ENCODE measurements at places on chromosomes 4 and X. TPM values are rescaled to one million over a fixed set of nuclear protein-coding genes. Genes with fewer than 3 reads are reported as not detected.

DNA sequence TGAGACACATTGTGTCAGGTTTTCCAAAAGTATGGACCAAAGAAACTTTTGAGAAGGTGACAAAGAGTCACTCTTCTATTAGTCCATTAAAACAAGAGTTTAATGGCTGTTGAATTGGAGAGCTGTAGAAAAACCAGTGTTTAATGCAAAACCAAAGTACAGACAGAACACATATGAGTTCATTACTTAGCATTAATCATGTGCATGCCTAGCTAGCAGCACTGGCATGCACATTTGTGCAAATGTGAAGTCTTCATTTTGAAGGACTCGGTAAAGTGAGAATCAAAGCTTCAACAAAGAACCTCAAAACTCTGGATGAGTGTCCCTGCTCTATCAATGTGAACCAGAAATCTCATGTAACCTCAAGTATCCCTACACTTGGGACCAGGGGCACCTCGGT is 256.3 kb upstream of the PPARGC1A start:
- H3K27me3 ChIP-seq, result peaks cover 10% of the 10 kb centered on the region
- no peak overlapping the region for H3K4me3 ChIP-seq
- H3K27ac ChIP-seq, result no peak overlapping the region
- H3K36me3 ChIP-seq, result no peaks in the 10 kb centered on the region
- H3K4me1 ChIP-seq, result no peaks in the 10 kb centered on the region

CC2D2A gene
- 19.5 TPM for total RNA-seq

MAP7D3 gene
- total RNA-seq, result 11.4 TPM

NAA11 gene
- not detected for total RNA-seq

SUPT20HL2 gene
- not detected for total RNA-seq

DNA sequence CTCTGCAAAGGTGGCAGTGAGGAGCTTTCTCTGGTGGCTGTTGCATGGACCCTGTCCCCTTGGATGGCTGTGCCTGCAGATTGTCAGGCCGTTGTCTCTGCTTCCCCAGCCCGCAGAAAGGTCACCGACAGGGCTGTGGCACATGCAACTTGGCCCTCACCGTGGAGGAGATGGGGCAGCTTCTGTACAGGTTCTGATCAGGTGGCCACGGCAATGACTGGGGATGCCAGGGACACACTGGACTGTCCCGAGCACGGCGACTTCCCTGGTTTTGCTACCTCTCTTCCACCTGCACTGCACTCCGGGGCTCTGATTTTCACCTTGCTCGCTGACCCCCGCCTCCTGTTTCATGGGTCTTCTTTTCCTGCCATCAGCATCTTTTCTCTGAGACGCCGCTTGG is 43.5 kb downstream of the DCTD start:
- DNase-seq, result no peak
- H3K36me3 ChIP-seq, result no peaks in the 10 kb centered on the region
- no peak overlapping the region for H3K27ac ChIP-seq
- H3K4me1 ChIP-seq, result no peaks in the 10 kb centered on the region
- no peaks in the 10 kb centered on the region for H3K27me3 ChIP-seq
- no peak overlapping the region for H3K4me3 ChIP-seq

GRCh38 chr4:53119680-53120079 is 246.2 kb downstream of the SCFD2 start:
- no peaks in the 10 kb centered on the region for H3K36me3 ChIP-seq
- peak overlapping the region; percentile 74 for H3K27ac ChIP-seq
- DNase-seq, result peak; percentile 82
- no peak overlapping the region for H3K4me3 ChIP-seq
- no peaks in the 10 kb centered on the region for H3K27me3 ChIP-seq

CABS1 gene
- total RNA-seq, result not detected

NDP gene
- total RNA-seq, result 0.13 TPM

GEMIN8 gene
- total RNA-seq, result 13.4 TPM

- H3K36me3 ChIP-seq, result no peaks in the 10 kb centered on the region
- DNase-seq, result no peak
- H3K27ac ChIP-seq, result no peak overlapping the region
- H3K4me1 ChIP-seq, result peaks cover 44% of the 10 kb centered on the region
- H3K4me3 ChIP-seq, result no peak overlapping the region
- H3K27me3 ChIP-seq, result no peaks in the 10 kb centered on the region
Measured at GRCh38 chrX:110417128-110417527, 58.5 kb downstream of the RTL9 start.

- no peaks in the 10 kb centered on the region for H3K36me3 ChIP-seq
- H3K4me1 ChIP-seq, result peaks cover 43% of the 10 kb centered on the region
- H3K4me3 ChIP-seq, result no peak overlapping the region
- no peaks in the 10 kb centered on the region for H3K27me3 ChIP-seq
Measured at GRCh38 chr4:80172203-80172602, 25.1 kb upstream of the PRDM8 start.

RP2 gene
- 19.7 TPM for total RNA-seq

DNA sequence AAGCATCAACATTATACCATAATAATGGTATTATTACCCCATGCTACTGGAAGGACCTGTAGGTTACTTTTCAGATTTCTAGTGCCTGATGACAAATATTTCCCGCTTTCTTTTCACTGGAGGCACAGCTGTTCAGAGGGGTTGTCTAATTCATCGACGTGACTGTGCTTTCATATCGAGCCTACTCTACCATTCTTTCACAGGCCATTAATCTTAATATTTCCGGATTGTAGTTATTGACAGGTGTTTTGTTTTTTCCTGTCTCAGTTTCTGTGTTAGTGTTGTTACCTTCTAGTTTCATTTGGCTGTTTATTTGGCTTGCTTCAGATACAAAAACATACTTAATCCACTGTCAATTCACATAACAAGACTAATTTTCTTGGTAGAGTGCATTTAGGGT is 330.9 kb downstream of the SPOCK3 start:
- H3K27ac ChIP-seq, result no peak overlapping the region
- no peak overlapping the region for H3K4me3 ChIP-seq
- no peaks in the 10 kb centered on the region for H3K27me3 ChIP-seq
- no peak for DNase-seq

- H3K27ac ChIP-seq, result peak overlapping the region; percentile 31
- peaks cover 23% of the 10 kb centered on the region for H3K4me1 ChIP-seq
Measured at GRCh38 chr4:14110407-14110806, 482.9 kb upstream of the BOD1L1 start.

ERAS gene
- not detected for total RNA-seq

DNA sequence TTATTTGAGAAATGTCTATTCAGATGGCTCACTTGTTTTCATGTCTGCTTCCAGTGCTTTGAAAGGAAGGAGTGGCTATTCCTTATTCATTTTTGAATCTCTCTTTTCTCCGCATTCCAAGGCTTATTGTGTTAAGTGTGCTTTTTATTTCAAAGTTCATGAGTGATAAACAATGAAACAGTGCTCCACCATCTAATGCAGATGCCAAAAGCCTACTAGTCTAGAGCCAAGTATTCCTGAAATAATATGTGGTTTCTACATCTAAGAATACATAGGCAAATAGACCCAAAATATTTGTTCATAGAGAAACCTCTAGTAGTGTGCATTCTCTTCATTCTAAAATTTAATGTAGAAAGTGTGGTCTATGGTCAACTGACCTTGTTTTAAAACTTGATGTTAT is 187.3 kb downstream of the GABRB1 start:
- peaks cover 9% of the 10 kb centered on the region for H3K4me1 ChIP-seq
- no peak for DNase-seq
- no peaks in the 10 kb centered on the region for H3K36me3 ChIP-seq
- H3K4me3 ChIP-seq, result no peak overlapping the region
- H3K27ac ChIP-seq, result no peak overlapping the region

GRCh38 chr4:175874306-175874705 is 62.2 kb upstream of the GPM6A start:
- H3K36me3 ChIP-seq, result no peaks in the 10 kb centered on the region
- H3K27me3 ChIP-seq, result no peaks in the 10 kb centered on the region
- no peak overlapping the region for H3K27ac ChIP-seq
- no peak for DNase-seq
- H3K4me1 ChIP-seq, result no peaks in the 10 kb centered on the region

DNA sequence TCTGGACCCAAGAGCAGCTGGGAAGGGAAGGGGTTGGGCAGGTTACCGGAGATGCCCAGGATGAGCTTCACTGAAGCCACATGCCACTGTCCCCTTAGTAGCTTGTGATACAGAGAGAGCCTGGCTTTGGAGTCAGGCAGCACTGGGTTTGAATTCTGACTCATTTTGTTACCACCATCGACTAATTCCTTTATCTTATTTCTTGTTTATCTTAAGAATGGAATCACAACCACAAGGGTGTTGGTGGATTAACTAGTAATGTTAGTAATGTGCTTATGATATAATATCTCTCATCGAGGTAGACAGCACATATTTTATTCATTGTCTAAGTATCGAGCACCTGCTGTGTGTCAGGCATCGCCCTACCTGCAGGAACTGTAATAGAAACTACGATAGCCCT is 17.7 kb upstream of the STX18 start:
- no peak overlapping the region for H3K27ac ChIP-seq
- H3K4me3 ChIP-seq, result no peak overlapping the region
- no peaks in the 10 kb centered on the region for H3K27me3 ChIP-seq
- H3K36me3 ChIP-seq, result no peaks in the 10 kb centered on the region

DNA sequence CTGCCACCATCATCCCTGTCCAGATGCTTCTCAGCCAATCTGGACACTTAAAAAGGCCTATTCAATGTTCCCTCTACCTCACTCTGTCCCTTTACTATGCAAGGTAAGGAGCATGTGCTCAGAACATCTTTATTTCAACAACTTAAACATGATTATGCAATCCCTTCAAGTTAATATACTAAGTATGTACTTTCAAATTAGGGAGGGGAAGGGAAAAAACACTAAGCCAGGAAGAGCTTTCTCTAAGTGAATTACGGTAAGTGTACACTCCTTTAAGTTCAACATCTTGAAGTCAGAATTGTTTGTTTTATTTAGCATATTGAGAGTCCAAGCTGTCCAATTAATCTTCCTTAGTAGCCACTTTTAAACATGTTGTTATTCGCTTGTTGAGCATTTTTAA is 14.1 kb downstream of the SLC10A7 start:
- H3K27me3 ChIP-seq, result no peaks in the 10 kb centered on the region
- H3K4me3 ChIP-seq, result no peak overlapping the region
- DNase-seq, result no peak
- H3K27ac ChIP-seq, result no peak overlapping the region

DNA sequence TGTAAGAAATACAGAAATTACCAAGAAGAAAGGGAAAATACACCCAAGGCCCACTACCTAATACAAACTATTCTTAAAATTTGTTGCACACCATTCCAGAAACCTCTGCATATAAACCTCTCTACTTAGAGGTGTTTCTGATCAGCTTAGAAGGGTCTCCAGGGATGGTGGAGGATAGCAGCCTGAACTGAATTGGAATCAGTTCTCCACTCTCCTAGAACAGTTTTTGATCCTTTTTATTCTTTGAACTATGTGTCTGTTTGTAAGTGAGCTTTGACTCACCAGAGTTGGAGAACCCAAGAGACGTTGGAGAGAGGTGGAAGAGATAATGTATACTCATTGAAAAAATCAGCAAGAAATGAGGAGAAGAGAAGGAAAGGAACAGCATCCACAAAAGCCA is 96.6 kb upstream of the OTUD4 start:
- no peaks in the 10 kb centered on the region for H3K27me3 ChIP-seq
- H3K36me3 ChIP-seq, result no peaks in the 10 kb centered on the region
- no peak for DNase-seq
- no peak overlapping the region for H3K4me3 ChIP-seq
- H3K27ac ChIP-seq, result no peak overlapping the region

DNA sequence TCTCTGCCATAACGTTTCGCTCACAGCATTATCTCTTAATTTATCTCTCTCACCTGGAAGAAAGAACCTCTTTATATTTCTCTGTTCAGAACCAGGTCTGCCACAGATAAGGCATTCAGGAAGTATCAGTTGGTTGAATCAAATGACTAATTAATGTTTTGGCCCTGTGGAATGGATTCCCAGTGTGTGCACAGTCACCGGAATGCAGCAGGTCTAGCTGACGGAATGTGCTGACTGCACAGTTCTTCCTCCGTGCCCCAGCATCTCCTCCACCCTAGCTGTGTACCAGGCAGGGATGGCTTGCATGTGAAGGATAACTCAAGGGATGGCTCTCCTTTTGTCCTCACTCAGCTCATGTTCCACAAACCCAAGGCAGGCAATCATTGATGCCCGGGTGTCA is 141.8 kb upstream of the MSX1 start:
- no peaks in the 10 kb centered on the region for H3K4me1 ChIP-seq
- no peak overlapping the region for H3K27ac ChIP-seq
- no peaks in the 10 kb centered on the region for H3K27me3 ChIP-seq

TCEAL7 gene
- total RNA-seq, result 17.1 TPM

DNA sequence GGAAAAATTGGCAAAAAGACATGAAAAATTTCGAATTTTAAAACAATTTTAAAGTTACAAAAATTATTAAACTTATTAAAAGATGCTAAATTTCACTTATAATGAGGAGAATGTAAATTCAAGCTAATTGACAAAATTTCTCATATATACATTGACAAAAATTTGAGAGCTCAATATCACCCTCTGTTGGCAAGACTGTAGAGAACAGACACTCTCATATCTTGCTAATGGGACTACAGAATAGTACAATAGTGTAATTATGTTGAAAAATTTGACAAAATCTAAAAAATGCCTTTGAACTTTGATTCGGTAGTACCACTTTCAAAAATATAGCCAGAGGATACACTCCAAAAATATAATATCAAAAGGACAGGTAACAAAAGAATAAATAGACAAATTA is 29.8 kb downstream of the DCAF8L2 start:
- peak; percentile 9 for DNase-seq
- H3K27ac ChIP-seq, result no peak overlapping the region
- no peaks in the 10 kb centered on the region for H3K27me3 ChIP-seq
- no peaks in the 10 kb centered on the region for H3K36me3 ChIP-seq
- H3K4me3 ChIP-seq, result no peak overlapping the region

P2RY4 gene
- not detected for total RNA-seq

UGT8 gene
- not detected for total RNA-seq

GRCh38 chr4:28558895-28559294 is 1698.3 kb downstream of the STIM2 start:
- no peak overlapping the region for H3K27ac ChIP-seq
- DNase-seq, result peak; percentile 31
- H3K4me3 ChIP-seq, result no peak overlapping the region
- peaks cover 17% of the 10 kb centered on the region for H3K4me1 ChIP-seq
- H3K27me3 ChIP-seq, result no peaks in the 10 kb centered on the region

TLR6 gene
- total RNA-seq, result 3.4 TPM

DNA sequence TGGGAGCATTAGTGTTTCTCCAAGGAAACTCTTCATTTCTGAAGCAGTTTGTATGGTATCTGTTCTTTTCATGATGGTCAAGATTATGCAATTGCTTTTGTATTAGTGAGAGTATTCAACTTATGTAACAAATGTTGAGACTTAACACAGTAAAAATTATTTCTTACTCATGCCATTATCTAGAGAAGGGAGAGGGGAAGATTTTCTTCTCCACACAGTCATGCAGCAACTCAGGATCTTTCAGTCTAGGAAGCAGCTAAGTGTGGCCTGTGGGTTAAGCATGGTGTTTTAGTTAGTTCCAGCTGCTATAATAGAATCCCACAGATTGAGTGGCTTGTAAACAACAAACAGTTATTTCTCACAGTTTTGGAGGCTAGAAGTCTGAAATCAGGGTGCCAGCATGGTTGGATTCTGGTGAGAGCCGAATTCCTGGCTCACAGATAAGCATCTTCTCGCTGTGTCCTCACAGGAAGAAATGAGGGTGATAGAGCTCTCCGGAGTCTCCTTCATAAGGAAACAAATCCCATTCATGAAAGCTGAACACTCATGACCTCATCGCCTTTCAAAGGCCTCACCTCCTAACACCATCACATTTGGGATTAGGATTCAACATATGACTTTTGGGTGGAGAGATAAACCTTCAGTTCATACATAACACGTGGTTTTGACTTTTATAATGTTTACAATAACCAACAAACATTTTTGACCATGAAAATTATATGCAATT is 101.2 kb downstream of the FRMPD4 start:
- H3K4me1 ChIP-seq, result no peaks in the 10 kb centered on the region
- H3K27me3 ChIP-seq, result no peaks in the 10 kb centered on the region
- DNase-seq, result no peak
- H3K36me3 ChIP-seq, result no peaks in the 10 kb centered on the region

XKRX gene
- not detected for total RNA-seq

All from GM23248 (cell line).